ENCODE measurements at places on chromosomes 7 and 10. TPM values are rescaled to one million over a fixed set of nuclear protein-coding genes. Genes with fewer than 3 reads are reported as not detected.

The AEBP1 gene
- 37.1 TPM for total RNA-seq

- no peaks in the 10 kb centered on the region for H3K36me3 ChIP-seq
- no peak overlapping the region for H3K4me3 ChIP-seq
- H3K27ac ChIP-seq, result no peak overlapping the region
Observed at GRCh38 chr10:123318516-123318915, 164.3 kb downstream of the BUB3 start.

The DUS4L gene
- total RNA-seq, result 9.2 TPM

The TAS2R38 gene
- 2.7 TPM for total RNA-seq

GRCh38 chr10:90930971-90931871, 10.3 kb upstream of the ANKRD1 start:
- H3K27me3 ChIP-seq, result no peaks in the 10 kb centered on the region
- no peaks in the 10 kb centered on the region for H3K36me3 ChIP-seq
- H3K4me3 ChIP-seq, result no peak overlapping the region
- no peaks in the 10 kb centered on the region for H3K4me1 ChIP-seq
- H3K27ac ChIP-seq, result no peak overlapping the region
- DNase-seq, result no peak

The GNA12 gene
- total RNA-seq, result 11.0 TPM

GRCh38 chr10:13399236-13399635, 51.1 kb upstream of the SEPHS1 start:
- H3K4me1 ChIP-seq, result peaks cover 2% of the 10 kb centered on the region
- no peak for DNase-seq
- H3K36me3 ChIP-seq, result no peaks in the 10 kb centered on the region
- H3K4me3 ChIP-seq, result no peak overlapping the region
- no peak overlapping the region for H3K27ac ChIP-seq

GRCh38 chr10:101138788-101139420, 7.8 kb downstream of the TLX1 start:
- no peaks in the 10 kb centered on the region for H3K36me3 ChIP-seq
- H3K4me1 ChIP-seq, result peaks cover 16% of the 10 kb centered on the region
- H3K4me3 ChIP-seq, result no peak overlapping the region
- DNase-seq, result no peak
- H3K27me3 ChIP-seq, result no peaks in the 10 kb centered on the region

GRCh38 chr7:79282882-79283602, 170.4 kb downstream of the MAGI2 start:
- H3K36me3 ChIP-seq, result no peaks in the 10 kb centered on the region
- no peaks in the 10 kb centered on the region for H3K27me3 ChIP-seq
- H3K27ac ChIP-seq, result no peak overlapping the region
- no peak for DNase-seq

GRCh38 chr10:83142074-83142563, 997.2 kb upstream of the GHITM start:
- no peak for DNase-seq
- no peaks in the 10 kb centered on the region for H3K27me3 ChIP-seq
- no peaks in the 10 kb centered on the region for H3K4me1 ChIP-seq
- no peak overlapping the region for H3K4me3 ChIP-seq
- H3K27ac ChIP-seq, result no peak overlapping the region
- no peaks in the 10 kb centered on the region for H3K36me3 ChIP-seq

- DNase-seq, result peak; percentile 74
- H3K36me3 ChIP-seq, result no peaks in the 10 kb centered on the region
- no peak overlapping the region for H3K4me3 ChIP-seq
- no peak overlapping the region for H3K27ac ChIP-seq
- peaks cover 5% of the 10 kb centered on the region for H3K27me3 ChIP-seq
Observed at GRCh38 chr7:76234931-76235441, 33.3 kb downstream of the SRRM3 start.

GRCh38 chr10:69537449-69537848, 35.8 kb downstream of the NEUROG3 start:
- no peaks in the 10 kb centered on the region for H3K4me1 ChIP-seq
- H3K27me3 ChIP-seq, result no peaks in the 10 kb centered on the region
- no peaks in the 10 kb centered on the region for H3K36me3 ChIP-seq
- no peak for DNase-seq

DNA sequence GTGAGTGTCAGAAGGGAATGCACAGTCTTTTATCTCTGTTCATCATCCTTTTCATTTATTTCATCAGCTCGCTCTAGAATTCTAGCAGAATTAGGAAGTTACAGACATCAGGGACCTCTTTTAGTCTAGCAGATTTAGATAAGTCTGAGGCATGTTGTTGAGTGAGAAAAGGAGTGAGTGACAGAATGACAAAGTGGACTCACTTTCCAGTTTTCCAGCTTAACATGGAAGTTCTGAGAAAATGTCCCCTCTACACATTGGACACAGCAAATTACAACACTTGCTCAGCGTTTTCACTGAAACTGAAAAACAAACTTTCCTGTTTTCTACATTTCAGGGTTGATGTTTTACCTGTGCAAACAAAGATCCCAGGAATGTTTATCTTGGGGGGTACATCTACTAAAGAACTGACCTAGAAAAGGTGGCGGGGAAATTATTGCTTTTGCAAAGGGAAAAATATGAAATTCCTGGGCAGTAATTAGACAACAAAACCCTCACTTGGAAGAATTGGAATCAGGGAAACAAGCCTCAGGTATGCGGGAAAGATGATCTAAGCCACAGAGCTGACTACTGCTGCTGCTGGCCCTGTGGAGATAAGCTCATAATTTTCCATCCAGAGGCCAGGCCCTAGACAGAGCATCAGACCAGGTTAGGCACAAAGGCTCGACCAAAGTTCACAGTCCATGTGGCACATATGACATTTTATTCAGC, 14.6 kb upstream of the CYP3A5 start:
- H3K4me3 ChIP-seq, result no peak overlapping the region
- H3K27me3 ChIP-seq, result no peaks in the 10 kb centered on the region
- no peak overlapping the region for H3K27ac ChIP-seq
- H3K4me1 ChIP-seq, result peaks cover 1% of the 10 kb centered on the region

GRCh38 chr7:103660455-103661371, 214.7 kb upstream of the SLC26A5 start:
- no peak overlapping the region for H3K27ac ChIP-seq
- no peak overlapping the region for H3K4me3 ChIP-seq
- H3K4me1 ChIP-seq, result no peaks in the 10 kb centered on the region
- no peak for DNase-seq
- H3K27me3 ChIP-seq, result no peaks in the 10 kb centered on the region

GRCh38 chr10:7412928-7413282, 2.1 kb upstream of the SFMBT2 start:
- H3K4me1 ChIP-seq, result peaks cover 22% of the 10 kb centered on the region
- no peaks in the 10 kb centered on the region for H3K36me3 ChIP-seq
- DNase-seq, result no peak
- peak overlapping the region; percentile 78 for H3K27ac ChIP-seq
- H3K27me3 ChIP-seq, result no peaks in the 10 kb centered on the region
- peak overlapping the region; percentile 82 for H3K4me3 ChIP-seq

The ZEB1 gene
- total RNA-seq, result 20.2 TPM
